ENCODE measurements at places on chromosomes 3 and 15.

- DNase-seq, result no peak
Observed at GRCh38 chr3:4406746-4407568, 60.1 kb downstream of the SUMF1 start.

DNA sequence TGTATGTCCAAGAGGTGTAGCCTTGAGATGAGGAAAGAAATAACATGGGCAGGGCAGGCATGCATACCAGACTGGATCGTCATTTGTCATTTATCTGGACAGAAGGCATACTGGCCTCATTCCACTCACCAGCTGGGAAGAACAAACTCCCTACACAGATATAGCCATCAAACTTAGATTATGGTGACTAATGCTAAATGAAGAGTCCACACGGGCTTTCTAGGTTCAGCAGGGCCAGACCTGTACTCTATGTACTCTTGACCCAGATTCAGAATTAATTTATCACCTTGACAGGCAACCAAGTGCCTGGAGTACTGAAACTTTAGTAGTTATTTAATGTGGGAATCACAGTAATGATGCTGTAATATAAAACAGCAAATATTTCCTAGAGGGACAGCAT, 164.3 kb upstream of the IL12A start:
- peak; percentile 93 for DNase-seq

- no peak for DNase-seq
Observed at GRCh38 chr15:70151462-70151861, 53.7 kb upstream of the TLE3 start.

DNA sequence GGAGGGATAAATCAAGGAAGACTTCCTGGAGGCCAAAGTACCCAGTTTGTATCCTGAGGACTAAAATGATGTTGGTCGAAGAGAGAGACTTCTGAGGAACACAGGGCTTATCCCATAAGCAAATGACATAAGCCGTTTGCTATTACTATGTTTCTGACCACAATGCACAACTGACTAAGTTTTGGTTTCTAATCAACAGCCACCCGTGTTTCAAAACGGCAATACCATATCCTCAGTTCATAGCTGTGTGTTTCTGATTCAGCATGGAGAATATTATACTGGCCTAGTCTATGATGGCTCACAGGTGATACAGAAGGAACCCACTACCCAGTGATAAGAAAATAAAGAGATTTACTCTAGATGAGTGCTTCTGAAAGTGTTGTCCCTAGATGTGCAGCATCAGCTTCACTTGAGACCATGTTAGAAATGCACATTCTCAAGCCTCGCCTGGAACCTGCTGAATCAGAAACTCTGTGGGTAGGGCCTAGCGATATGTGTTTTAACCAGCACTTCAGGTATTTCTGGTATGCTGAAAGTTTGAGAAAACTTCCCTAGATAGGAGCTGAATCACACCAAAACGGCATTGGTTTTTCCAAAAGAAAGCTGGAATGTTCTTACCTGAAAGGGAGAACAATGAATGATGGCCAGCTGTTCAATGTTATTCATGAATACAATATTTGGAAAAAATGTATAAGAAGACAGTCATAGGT, 639.7 kb upstream of the NR2F2 start:
- DNase-seq, result no peak

DNA sequence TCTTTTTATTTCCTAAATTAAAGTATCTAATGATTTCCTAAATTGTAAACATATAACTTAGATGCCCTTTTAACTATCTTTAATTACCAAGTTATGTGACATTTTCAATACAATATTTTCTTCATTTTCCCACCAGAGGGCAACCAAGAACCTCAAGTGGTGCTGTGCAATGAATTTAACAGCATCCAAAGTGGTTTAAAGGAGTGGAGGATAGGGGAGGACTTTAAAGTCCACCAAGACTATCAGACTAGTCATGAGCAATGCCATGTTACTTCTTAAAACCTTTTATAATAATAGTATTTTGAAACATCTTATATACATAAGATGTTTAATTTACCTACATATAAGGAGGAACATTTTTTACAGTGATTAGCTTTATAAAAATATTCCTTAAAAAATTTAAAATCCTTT, 74.4 kb downstream of the DLG1 start:
- DNase-seq, result peak; percentile 68

GRCh38 chr3:8485141-8485870, 16.3 kb upstream of the LMCD1 start:
- DNase-seq, result peak; percentile 82

GRCh38 chr3:170555329-170555728, 30.5 kb downstream of the SLC7A14 start:
- peak; percentile 15 for DNase-seq

- DNase-seq, result no peak
Observed at GRCh38 chr3:183539811-183540210, 15.7 kb downstream of the KLHL6 start.

- peak; percentile 75 for DNase-seq
Observed at GRCh38 chr3:112128843-112129727, 4.0 kb downstream of the GCSAM start.
